ENCODE measurements at places on chromosomes 6 and 20. TPM values are rescaled to one million over a fixed set of nuclear protein-coding genes. Genes with fewer than 3 reads are reported as not detected.

The RRAGD gene
- 40.1 TPM for polyA plus RNA-seq

The PDE10A gene
- 0.82 TPM for polyA plus RNA-seq

The PRDM13 gene
- polyA plus RNA-seq: not detected

The ECT2L gene
- not detected for polyA plus RNA-seq

The SUMO4 gene
- 1.4 TPM for polyA plus RNA-seq

The ALDH5A1 gene
- polyA plus RNA-seq: 10.4 TPM

The TSPO2 gene
- not detected for polyA plus RNA-seq

The CDH22 gene
- not detected for polyA plus RNA-seq
